ENCODE measurements at places on chromosomes 6 and 20.

DNA sequence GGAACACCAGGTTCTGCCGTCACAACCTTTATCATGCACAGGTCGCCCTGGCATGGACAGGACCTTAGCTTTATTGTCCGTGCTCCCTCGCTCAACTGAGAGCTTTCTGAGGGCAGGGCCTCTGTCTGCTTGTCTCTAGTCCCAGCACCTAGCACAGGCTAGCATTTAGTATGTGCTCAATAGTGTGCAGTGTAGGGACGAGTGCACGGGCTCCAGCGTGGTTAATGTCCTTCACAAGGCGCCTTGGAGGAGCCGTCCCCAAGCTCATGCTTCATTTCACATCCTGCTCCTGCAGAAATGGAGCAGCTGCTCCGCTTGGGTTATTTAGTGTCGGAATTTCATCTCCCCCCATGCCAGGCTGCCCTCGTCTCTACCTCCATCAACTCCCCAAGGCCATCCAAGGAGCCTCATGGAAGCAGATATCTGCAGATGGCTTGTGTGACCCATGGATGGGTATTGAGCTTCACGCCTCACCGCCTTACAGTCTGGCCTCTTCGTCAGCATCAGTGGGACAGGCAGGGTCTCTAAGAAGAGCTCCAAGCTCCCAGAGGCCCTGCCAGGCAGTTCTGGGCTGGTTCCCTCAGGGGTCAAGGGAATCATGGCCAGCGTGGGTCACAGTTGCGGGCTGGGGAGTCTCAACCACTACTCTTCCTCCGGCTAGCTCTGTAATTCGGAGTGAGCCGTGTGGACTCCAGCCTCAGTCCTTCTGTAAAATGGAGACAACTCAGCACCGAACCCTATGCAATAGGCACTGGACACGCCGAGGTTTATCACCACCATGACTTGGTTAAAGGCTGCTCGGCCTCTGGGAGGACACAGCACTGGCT is 60.8 kb upstream of the APCDD1L start:
- DNase-seq: no peak

GRCh38 chr6:20411953-20412681 is 10.4 kb downstream of the E2F3 start:
- DNase-seq: no peak

DNA sequence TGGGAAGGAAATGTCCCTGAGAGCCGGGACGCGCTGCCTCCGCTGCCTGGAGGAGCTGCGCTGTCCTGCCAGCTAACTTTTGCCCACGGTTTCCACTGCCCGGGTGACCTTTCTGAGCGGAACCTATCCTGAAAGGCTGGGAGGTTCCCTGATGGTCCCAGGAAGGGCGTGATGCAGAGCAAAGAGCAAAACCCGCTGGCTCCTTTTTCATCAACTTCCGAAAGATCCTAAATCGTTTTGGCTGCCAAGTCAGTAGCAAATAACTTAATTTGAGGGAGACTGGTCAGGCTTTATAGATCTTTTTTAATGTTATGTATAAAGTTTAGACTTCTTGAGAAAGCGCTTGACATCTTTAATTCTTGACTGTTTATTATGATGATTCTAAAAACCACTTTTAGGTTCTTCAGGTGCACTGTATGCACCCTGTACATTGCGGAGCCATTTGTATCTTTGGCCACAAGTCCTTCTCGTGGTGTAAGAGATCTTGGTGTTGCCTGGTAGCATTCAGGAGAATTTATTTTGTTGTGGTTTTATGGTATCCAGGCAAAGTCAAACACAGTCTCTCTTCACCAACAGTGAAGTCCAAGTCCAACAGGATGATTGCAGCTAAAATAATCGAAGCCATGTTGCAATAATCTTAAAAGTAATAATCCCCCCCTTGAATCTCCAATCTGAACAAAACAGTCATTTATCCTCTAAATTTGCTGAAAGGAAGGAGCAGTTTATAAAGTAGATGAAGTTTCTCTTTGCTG is at the start of gene SYNE1:
TSS of gene SYNE1 (minus strand) at position 67 of the 752 bp plus-strand sequence. CDS start 9,031 bp downstream, outside the sequence.
- DNase-seq: no peak

- no peak for DNase-seq
Measured at GRCh38 chr20:53608071-53608455, 14.4 kb upstream of the ZNF217 start.

DNA sequence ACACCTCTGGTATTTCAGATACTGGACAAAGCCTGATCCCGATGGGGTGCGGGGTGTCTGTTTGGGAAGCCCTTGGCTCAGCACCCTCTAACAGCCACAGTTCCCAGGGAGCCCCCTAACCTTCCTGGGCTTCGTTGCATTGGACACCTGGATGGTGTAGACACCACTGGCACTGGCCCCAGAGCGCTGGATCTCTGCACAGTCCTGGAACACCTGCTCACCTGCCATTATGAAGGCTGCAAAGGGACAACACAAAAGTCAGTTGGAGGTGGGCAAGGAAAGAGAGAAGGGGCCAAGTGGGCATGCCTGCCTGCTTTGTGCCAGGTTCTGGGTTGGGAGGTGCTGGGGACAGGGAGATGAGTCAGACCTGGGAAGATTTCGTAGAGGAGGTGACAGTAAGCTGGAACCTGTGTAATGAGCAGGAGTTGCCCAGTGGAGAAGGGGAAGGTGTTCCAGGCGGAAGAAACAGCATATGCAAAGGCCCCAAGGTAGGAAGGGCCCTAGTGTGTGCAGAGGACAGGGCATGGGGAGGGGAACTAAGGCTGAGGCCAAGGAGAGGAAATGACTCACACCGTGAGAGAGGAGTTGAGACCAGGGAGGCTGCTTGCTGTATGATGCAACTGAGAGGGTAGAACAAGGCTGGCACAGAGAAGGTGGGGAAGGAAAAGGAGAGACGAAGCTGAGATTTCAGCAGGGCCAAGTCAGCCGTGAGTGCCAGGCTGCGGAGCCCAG is 34.9 kb downstream of the ANGPT4 start:
- peak; percentile 72 for DNase-seq

- DNase-seq: peak; percentile 97
Measured at GRCh38 chr20:46255440-46256104, 52.7 kb downstream of the CDH22 start.

GRCh38 chr6:54299542-54300269 is 8.5 kb upstream of the TINAG start:
- DNase-seq: no peak

DNA sequence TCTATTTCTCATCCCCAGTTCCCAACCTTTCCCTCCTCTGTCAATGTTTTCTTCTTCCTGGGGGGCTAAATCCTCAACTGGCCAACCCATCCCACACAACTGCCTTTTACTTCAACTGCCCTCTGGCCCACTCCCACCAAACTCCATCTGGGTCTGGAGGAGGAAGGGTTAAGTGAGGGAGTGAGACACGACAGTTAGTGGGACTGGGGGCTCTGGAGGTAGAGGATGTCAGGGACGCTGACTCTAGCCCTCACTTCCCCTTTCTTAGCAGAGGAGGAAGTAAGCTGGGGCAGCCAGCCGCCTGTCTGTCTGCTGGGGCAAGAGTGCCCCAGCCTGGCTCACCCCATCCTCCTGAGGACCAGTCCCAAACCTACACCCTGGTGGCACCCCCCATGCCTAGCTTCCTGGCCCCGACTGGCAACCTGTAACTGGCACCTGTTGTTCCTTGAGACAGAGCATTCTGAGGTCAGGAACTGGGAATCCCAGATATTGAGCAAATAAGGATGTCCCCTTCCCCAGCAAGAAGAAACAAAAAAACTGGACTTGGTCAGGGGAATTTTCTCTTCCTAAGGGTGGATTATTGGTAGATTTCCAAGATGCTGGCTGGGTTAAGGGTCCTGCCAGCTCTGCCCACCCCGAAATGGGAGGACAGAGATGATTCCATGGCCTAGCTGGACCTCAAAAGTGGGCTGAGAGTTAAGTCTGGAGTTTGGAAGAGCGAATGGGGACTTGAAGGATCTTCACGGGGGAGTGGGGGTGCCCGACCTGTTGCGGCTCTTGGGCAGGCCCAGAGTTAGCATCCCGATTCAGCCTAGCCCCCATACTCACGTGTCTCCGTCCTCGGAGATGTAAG is 971 bp downstream of the NFKBIE start:
- no peak for DNase-seq

- DNase-seq: no peak
Measured at GRCh38 chr6:30790724-30791383, 46.5 kb upstream of the IER3 start.

DNA sequence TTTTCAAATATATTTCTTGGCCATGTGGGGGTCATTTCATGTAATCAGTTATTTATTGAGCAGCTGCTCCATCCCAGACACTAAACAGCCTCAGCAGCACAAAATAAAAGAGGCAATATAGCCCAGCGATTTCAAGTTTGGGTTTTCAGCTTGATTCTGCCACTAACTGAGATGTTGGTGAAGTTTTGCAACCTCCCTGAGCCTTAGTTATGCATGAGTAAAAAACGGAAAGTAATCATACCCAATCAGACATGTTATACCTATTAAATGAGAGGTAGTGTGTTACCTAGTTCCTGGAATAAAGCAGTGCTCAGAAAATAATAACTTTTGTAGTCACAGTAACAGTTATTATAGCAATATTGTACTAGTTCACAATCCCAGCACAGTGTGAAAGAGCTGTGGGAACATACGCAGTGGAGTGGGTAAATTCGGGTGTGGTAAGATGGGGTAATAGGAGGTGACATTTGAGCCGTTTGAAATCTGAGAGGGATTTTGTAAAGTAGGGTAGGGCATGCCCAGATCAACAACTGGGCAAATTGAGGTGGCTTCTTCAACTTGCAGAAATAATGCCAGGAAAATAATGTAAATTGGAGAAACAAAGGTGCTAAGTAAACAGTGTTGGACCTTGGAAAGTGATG is 1.5 kb downstream of the SLC9A8 start:
- peak; percentile 28 for DNase-seq

- DNase-seq: peak; percentile 41
Measured at GRCh38 chr6:81751388-81752083, 945 bp downstream of the TENT5A start.

DNA sequence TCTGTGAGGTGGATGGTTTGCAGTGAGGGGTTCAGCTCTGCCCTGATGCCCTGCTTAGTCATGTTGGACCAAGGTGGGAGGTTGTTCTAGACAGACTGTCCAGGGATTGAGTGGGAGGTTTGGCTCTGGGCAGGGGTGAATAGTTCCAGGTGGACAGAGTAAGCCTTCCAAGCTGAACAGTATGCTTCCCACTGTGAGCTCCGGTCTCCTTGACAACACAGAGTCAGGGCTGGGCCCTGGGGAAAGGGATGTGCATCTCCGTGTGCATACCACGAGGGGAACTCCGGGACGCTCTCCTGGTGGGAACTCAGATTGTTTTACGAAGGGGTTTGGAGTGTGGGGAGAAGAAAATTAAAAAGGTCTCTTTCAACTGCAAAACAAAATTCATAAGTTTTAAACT is 174.7 kb downstream of the DHX35 start:
- no peak for DNase-seq

DNA sequence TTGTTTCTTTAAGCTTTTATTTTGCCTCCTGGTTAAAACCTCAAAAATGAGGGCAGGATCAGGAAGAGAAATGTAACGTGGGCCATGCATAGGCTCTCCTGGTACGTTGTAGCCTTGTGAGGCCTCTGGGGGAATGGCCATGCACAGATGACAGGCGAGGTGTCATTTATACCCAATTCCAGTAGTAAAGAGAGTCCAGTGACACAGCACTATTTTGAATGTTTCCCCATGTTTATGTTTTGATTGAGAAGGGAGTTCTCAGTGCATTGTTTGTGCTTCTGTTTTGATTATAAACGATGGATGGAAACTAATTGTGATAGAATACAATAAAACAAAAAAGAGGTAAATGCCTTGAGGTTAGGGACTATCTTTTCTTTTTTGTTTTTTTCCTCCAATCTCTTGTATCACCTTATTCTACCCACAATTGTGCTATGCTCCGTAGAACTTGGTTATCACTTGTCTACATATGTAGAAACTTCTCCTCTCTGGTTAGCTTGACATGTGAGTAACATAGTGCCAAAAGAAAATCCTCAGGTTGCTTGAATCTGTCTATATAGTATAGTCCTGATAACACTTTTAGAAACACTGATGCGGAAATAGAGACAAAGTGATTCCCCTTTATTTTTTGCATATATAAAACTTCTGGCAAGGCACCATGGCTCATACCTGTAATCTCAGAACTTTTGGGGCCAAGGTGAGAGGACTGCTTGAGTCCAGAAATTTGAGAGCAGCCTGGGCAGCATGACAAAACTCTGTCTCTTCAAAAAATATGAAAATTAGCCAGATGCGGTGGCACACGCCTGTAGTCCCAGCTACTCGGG is 6.9 kb upstream of the SMIM28 start:
- no peak for DNase-seq

- DNase-seq: no peak
Measured at GRCh38 chr6:167733740-167734661, 92.7 kb upstream of the AFDN start.

GRCh38 chr20:46293084-46293483 is 15.2 kb downstream of the CDH22 start:
- DNase-seq: peak; percentile 68

Data from PC-3 (cell line).